Stimulated activated CD8-positive, alpha-beta memory T cell treated with anti-CD3 and anti-CD28 coated beads, Interleukin-4, amount 100 ng/mL, for 1 hour (primary cell): ENCODE measurements at places on chromosomes 1 and 21.

DNA sequence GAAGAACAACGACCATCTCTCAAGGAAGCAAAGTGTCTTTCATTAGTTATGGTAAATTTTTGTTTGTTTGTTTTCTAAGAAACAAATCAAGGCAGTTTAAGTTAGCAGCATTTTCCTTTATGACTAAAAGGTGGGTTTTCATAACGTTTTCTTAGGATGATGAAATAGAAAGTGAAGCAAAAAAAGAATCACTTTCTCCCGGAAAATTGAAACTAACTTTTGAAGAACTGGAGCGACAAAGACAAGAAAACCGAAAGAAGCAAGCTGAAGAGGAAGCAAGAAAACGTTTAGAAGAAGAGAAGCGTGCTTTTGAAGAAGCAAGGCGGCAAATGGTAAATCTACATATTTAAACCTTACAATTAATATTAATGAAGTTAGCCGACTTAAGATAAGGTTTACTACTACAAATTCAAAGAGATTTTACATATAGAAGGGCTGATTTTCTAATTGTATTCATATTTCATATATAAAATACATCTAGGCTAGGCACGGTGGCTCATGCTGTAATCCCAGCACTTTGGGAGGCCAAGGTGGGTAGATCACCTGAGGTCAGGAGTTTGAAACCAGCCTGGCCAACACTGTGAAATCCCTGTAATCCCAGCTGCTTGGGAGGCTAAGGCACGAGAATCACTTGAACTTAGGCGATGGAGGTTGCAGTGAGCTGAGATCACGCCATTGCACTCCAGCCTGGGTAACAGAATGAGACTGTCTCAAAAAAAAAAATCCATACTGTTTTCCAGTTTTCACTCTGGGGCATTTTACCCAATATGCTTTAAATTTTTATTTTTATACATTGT lies 38.3 kb downstream of the NEXN start:
- no peak for DNase-seq

GRCh38 chr1:53207726-53208125 lies 11.1 kb downstream of the CPT2 start:
- no peak for DNase-seq

- DNase-seq: no peak
Observed at GRCh38 chr1:245054507-245055270, 100.1 kb upstream of the KIF26B start.

- DNase-seq: no peak
Observed at GRCh38 chr1:35717911-35718476, 690 bp downstream of the C1orf216 start.

DNA sequence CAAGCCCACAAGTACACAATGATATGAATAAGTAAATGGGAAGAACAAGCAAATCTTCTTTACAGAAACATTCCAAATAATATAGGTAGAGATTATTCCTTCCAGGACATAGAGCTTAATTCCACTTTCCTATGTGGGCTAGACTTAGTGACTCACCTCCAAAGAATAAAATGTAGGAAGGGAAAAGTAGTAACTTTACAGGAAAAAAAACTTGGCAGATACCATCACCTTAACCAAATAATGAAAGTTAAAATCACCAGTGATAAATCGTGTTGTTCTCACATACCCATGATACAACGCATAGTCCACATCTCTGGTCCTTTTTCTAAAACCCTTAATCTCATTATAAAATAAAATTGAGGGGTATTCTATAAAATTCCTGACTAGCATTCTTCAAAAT lies 260.8 kb downstream of the SPATA17 start:
- no peak for DNase-seq

- no peak for DNase-seq
Observed at GRCh38 chr1:201282216-201282615, 1.1 kb upstream of the PKP1 start.

GRCh38 chr1:211814313-211814712 lies 16.2 kb downstream of the LPGAT1 start:
- no peak for DNase-seq

GRCh38 chr1:173015629-173016028 lies 35.1 kb downstream of the TNFSF18 start:
- no peak for DNase-seq

DNA sequence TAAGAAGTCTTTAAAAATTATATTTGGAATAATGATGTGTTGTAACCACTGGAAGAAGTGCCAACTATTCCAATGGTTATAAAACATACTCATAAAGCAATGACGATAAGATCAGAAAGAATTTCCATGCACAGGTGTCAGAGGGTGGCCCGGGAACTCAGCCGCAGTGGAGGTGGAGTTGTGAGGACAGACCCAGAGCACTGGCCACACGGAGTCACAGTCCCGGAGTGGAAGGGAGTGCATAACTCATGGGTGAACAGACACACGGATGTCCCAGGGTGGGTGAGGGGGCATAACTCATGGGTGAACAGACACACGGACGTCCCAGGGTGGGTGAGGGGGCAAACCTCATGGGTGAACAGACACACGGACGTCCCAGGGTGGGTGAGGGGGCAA lies 2.5 kb downstream of the KRTAP10-4 start:
- no peak for DNase-seq

DNA sequence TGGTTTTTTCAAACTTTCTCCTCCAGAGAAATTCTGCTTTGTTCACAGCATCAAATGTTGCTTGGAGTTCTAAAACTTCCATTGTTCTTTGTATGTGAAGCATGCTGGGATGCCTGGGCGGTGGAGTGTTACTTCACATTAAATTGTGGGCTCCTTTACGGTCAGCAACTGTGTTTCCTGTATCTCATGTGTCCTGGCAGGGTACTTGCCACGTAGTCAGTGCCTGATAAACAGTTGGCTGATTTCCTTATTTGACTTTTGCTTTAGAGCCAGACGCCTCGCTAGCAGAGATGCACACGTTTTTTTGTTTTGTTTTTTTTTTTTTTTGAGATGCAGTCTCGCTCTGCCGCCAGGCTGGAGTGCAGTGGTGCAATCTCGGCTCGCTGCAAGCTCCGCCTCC lies 96.7 kb downstream of the UCK2 start:
- no peak for DNase-seq

DNA sequence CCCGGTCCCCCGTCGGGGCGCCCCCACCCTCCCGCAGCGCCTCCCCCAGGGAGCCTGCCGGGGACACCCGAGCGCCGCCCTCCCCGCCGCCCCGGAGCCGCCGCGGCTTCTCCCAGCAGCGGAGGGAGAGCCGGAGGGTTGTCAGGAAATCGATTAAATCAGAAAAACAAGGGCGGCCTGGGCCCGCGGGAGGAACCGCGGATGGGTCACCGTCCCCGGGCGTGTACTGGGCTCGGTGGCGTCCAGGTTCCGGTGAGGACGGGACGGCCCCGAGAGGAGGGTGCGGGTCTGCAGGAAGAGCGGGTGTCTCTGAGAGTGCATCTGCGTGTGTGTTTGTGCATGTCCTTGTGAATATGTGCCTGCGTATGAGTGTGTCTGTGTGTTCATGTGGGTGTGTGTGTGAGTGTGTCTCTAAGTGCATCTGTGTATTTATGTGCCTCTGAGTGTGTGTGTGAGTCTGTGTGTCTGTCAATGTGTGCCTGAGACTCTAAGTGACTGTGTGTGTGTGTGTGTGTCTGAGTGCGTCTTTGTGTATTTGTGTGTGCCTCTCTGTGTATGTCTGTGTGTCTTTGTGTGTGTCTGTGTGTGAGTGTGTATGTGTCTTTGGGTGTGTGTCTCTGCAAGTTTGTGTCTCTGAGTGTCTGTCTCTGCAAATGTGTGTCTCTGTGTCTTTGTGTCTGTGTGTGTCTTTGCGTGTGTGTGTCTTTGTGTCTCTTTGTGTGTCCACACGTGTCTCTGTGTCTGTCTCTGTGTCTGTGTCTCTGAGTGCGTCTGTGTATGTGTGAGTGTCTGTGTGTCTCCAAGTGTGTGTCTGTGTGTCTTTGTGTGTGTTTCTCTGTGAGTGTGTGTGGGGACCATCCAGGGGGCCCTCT lies 1.1 kb downstream of the SPSB1 start:
- DNase-seq: no peak

- no peak for DNase-seq
Observed at GRCh38 chr1:46489169-46489637, 433 bp upstream of the DMBX1 start.

DNA sequence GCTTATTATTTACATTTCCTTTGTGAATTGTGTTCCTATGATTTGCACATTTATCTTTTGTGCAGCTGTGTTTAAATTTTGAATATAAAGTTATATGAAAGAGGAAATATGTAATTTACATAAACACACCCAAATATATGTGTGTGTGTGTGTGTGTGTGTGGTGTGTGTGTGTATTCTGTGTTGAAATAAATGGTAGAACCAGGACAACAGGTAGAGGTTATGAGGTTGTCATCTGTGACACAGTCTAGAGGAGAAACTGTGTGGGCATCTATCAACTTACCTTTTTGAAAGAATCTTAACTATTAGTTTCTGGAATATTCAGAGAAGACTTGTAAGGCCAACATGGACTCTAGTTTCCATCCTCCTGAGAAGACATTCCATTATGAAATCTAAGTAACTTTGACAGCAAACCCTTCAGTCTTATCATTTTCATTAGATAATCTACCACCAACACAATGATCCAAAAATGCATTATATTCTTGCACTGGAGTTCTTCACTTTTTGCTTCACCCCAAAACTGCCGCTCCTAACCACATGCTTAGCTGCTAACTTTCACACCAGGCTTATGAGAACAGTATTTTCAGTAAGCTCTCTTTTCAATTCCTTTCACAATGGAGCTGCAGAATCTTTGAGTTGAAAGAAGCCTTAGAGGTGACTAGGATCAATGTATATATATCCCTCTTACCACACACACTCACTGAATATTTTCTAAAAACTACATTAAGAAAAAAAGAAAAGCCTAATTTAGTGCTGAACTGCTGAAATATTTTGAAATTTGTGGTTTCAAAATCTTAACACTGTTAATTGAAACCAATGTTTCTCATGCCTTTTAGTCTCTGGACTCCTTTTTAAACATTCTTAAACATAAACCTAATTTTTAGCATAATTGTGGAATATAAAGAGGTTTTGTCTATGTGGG lies 21.8 kb downstream of the PTPRC start:
- DNase-seq: no peak

- no peak for DNase-seq
Observed at GRCh38 chr1:1358433-1359271, at the start of gene MXRA8. Gene MXRA8 (minus strand): TSS chr1:1358555. CDS start chr1:1358504, 51 bp downstream.

- no peak for DNase-seq
Observed at GRCh38 chr1:236501093-236501492, 22.7 kb upstream of the LGALS8 start.
